NCI-H2107 (cell line): ENCODE measurements at places on chromosomes 3 and 15.

- DNase-seq, result no peak
Observed at GRCh38 chr3:20054549-20054987, 14.3 kb downstream of the KAT2B start.

DNA sequence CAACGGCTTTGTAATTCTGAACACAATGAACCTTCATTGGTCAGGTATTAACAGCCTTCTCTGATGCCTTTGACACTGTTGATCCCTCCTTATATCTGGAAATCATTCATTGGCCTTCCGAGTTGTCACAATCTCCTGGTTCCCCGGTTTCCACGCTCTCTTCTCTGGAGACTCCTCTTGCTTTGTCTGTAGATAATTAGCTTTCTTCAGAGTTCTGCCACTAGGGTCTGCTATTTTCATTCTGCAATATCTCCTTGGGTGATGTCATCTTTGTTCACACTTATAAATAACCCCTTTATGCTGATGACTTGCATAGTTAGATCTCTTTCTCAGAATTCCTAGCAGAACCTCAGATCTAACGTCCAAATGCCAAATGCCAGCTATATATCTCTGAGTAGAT is 583.8 kb upstream of the ZNF717 start:
- no peak for DNase-seq

DNA sequence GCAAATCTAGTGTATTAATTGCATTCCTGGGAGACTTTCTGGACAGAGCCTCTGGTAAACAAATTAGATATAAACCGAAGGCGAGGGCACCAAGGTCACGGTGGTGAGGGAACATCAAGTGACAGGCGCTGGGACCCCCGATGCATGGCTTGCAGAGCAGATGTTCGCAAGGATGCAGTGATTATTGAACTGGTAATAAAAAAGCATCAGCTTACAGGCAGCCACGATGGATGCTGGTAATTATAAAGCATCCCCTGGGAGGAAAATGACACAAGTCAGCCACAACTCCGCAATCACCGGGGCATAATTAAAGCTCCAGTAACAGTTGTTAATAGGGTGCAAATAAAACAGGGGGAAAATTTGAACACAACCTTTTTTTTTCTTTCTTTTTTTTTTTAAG is 231.1 kb upstream of the DPH6 start:
- DNase-seq, result no peak

- no peak for DNase-seq
Observed at GRCh38 chr15:71471347-71471746, 339.0 kb upstream of the NR2E3 start.

- DNase-seq, result no peak
Observed at GRCh38 chr15:65680544-65680943, 58.8 kb downstream of the SLC24A1 start.

DNA sequence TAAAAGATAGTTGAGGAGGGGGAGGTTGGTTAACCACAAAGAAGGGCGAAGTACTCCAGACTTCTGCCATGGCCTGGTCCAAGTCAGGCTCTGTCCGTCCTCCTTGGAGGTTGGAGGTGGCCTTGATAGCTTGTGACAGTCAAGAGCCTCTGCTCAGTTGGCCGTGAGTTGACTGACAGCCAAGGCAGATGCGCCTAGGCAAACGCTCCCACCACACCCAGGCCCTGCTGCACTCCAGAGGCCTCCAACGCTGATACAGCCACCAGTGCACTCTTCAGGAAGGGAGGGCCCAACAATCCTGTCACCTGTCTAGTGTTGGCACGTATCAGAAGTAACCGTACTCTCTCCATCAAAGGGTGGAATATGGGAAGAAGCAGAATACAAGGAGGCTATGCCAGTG is 9.3 kb downstream of the RBPMS2 start:
- no peak for DNase-seq

- DNase-seq, result no peak
Observed at GRCh38 chr3:186996356-186996755, 66.0 kb downstream of the ST6GAL1 start.

GRCh38 chr15:53716909-53717876 is 42.3 kb downstream of the WDR72 start:
- DNase-seq, result no peak

GRCh38 chr3:45987368-45988291 is 8.0 kb downstream of the FYCO1 start:
- DNase-seq, result no peak

DNA sequence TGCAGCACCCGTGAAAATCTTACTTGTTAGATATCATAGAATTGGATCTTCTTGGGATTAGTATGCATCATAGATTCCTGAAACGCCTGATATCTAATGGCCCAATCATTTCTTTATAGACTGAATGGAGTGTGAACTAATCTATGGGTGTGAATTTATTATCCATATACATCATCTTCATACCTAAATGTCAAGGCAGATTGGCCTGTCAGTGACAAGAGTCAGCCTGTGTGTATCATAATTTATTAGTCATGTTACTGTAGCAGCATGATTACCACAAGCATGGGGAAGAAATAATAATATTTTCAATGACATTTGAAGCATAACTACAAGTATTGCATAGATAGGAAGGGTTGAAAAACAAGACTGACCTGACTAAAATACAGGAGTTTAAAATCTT is 235.8 kb downstream of the RAP2B start:
- DNase-seq, result no peak

DNA sequence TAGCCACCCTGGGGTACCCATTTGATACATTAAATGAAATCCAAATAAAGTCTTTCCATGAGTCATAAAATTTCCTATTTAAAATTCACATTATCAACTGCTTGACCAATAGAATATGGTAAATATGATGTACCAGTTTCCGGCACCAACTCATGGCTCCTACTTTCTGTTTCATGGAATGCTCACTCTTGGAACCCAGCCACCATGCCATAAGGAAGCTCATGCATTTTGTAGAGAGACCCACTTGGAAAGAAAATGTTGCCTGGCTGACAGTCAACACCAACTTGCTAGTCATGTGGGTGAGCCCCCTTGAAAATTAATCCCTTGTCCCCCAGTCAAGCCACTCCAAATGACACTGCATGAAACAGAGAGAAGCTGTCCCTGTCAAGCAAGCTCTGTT is 57.2 kb downstream of the WWTR1 start:
- DNase-seq, result no peak

DNA sequence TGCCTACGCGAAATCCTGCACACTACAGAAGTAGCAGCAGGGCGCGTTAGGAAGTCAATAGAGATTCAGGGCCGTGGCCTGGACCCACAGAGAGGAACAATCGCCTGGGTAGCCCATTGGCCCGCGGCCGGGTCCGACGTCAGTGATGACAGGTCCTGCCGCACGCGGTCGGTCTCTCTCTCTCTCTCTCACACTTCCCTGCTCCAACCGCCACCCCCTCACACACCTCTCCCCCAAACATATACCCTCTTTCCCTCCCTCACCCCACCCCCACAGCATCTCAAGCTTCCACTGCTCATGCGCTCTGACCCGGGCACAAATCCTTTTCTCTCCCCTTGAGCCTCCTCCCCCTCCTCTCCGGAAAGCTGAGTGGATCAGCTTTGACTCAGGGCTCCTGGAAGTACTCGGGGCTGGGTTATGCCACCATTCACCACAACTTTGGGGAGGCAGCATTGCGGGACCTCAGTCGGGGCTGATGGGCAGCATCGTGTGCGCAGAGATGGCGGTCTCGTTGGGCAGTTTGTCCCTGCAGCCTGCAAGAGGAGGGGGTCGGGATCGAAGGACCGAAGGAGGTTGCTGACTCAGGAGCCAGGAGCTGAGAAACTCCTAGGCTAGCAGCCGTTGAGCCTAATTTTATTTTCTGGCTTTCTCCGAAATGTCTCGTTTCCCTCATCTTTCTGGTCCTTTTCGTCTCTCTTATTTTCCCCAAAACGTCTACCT is 9.0 kb downstream of the ZIC4 start:
- DNase-seq, result no peak

- no peak for DNase-seq
Observed at GRCh38 chr3:82236257-82236656, 474.8 kb upstream of the GBE1 start.

- no peak for DNase-seq
Observed at GRCh38 chr3:189841473-189842205, 210.4 kb downstream of the TP63 start.
